Gastrocnemius medialis (tissue), 4 donors: ENCODE measurements at places on chromosomes 12 and 14. TPM values are rescaled to one million over a fixed set of nuclear protein-coding genes. Genes with fewer than 3 reads are reported as not detected.

The ATP5F1B gene
- total RNA-seq = 1,027 TPM

The TAS2R31 gene
- total RNA-seq = 3.6 TPM

The LTBR gene
- total RNA-seq = 43.1 TPM

The TMEM132C gene
- 0.82 TPM for total RNA-seq

The HSPB8 gene
- total RNA-seq = 742 TPM

The SLC10A1 gene
- total RNA-seq = 0.23 TPM

The CLEC9A gene
- not detected for total RNA-seq

The COCH gene
- 0.35 TPM for total RNA-seq

The LAG3 gene
- not detected for total RNA-seq

The AVPR1A gene
- total RNA-seq = 1.8 TPM

The RNASE8 gene
- not detected for total RNA-seq

The HOXC6 gene
- 4.2 TPM for total RNA-seq

The STRAP gene
- total RNA-seq = 77.7 TPM

The AICDA gene
- total RNA-seq = not detected

The MYO1A gene
- total RNA-seq = 0.56 TPM

The CCDC177 gene
- total RNA-seq = not detected

The AQP6 gene
- not detected for total RNA-seq

The GLS2 gene
- not detected for total RNA-seq

The GLT8D2 gene
- total RNA-seq = 1.2 TPM

The FOXN4 gene
- total RNA-seq = not detected

The TMEM253 gene
- total RNA-seq = 0.19 TPM

The SLC24A4 gene
- 0.07 TPM for total RNA-seq

The DCN gene
- 609 TPM for total RNA-seq

The PLXNC1 gene
- 0.62 TPM for total RNA-seq

The LHX5 gene
- not detected for total RNA-seq

The TSPAN19 gene
- not detected for total RNA-seq

The PLBD2 gene
- 12.0 TPM for total RNA-seq

The GALNT8 gene
- total RNA-seq = 0.07 TPM

The CLEC2B gene
- total RNA-seq = 3.1 TPM

The FGF6 gene
- total RNA-seq = not detected

The RPS29 gene
- 8,261 TPM for total RNA-seq

The HCFC2 gene
- 19.4 TPM for total RNA-seq

The HOXC12 gene
- not detected for total RNA-seq

The TGM1 gene
- total RNA-seq = not detected

The PPP1R13B gene
- 10.4 TPM for total RNA-seq

The MYG1 gene
- total RNA-seq = 47.1 TPM

The FZD10 gene
- total RNA-seq = 2.3 TPM

The PPFIA2 gene
- 0.04 TPM for total RNA-seq

The SIX4 gene
- 62.6 TPM for total RNA-seq

The PLCZ1 gene
- not detected for total RNA-seq

The HCAR2 gene
- not detected for total RNA-seq

The GUCY2C gene
- total RNA-seq = not detected

The AGAP2 gene
- total RNA-seq = 1.8 TPM
